ENCODE measurements at places on chromosomes 3 and 15. TPM values are rescaled to one million over a fixed set of nuclear protein-coding genes. Genes with fewer than 3 reads are reported as not detected.

ACOX2 gene
- total RNA-seq: 28.2 TPM

EFCAB12 gene
- total RNA-seq: not detected

TMF1 gene
- total RNA-seq: 42.8 TPM

EXD1 gene
- not detected for total RNA-seq

ADAMTSL3 gene
- 0.32 TPM for total RNA-seq

BSN gene
- total RNA-seq: under 0.01 TPM

SCAANT1 gene
- not detected for total RNA-seq

PTPRG gene
- total RNA-seq: 32.6 TPM

IGSF10 gene
- total RNA-seq: 0.94 TPM

CCDC54 gene
- not detected for total RNA-seq

HDC gene
- not detected for total RNA-seq

SH2D7 gene
- total RNA-seq: not detected

DLL4 gene
- total RNA-seq: 0.16 TPM

TNFAIP8L3 gene
- total RNA-seq: 80.4 TPM

CDHR4 gene
- 0.43 TPM for total RNA-seq

TTLL13 gene
- total RNA-seq: 0.16 TPM

SPATA12 gene
- not detected for total RNA-seq

CACNA2D2 gene
- 0.16 TPM for total RNA-seq

ECE2 gene
- total RNA-seq: not detected

PRRT3 gene
- total RNA-seq: 1.9 TPM

CIAO2A gene
- total RNA-seq: 34.3 TPM

SCN11A gene
- not detected for total RNA-seq

KBTBD13 gene
- not detected for total RNA-seq

POPDC2 gene
- total RNA-seq: 0.26 TPM

KLHL40 gene
- total RNA-seq: not detected

HDAC11 gene
- 17.2 TPM for total RNA-seq

PLXNB1 gene
- 57.5 TPM for total RNA-seq

SPTBN5 gene
- 0.17 TPM for total RNA-seq

ZNF774 gene
- 0.86 TPM for total RNA-seq

DLEC1 gene
- 0.09 TPM for total RNA-seq

CNTN4 gene
- total RNA-seq: not detected

DAG1 gene
- 14.0 TPM for total RNA-seq

ACTC1 gene
- 0.16 TPM for total RNA-seq

All from bronchial smooth muscle cell (primary cell).